ENCODE measurements at places on chromosomes 1 and 21. TPM values are rescaled to one million over a fixed set of nuclear protein-coding genes. Genes with fewer than 3 reads are reported as not detected.

PTPN14 gene
- total RNA-seq, result 22.9 TPM

RHD gene
- not detected for total RNA-seq

TP73 gene
- total RNA-seq, result 5.1 TPM

LEFTY2 gene
- total RNA-seq, result not detected

EDEM3 gene
- total RNA-seq, result 4.4 TPM

UMODL1 gene
- total RNA-seq, result not detected

DMRTA2 gene
- not detected for total RNA-seq

CNKSR1 gene
- not detected for total RNA-seq

OVAAL gene
- 0.61 TPM for total RNA-seq

GNG4 gene
- total RNA-seq, result 1.3 TPM

SYDE2 gene
- 1.8 TPM for total RNA-seq

TLCD4 gene
- total RNA-seq, result 11.6 TPM

LRRC39 gene
- total RNA-seq, result 0.12 TPM

DNA sequence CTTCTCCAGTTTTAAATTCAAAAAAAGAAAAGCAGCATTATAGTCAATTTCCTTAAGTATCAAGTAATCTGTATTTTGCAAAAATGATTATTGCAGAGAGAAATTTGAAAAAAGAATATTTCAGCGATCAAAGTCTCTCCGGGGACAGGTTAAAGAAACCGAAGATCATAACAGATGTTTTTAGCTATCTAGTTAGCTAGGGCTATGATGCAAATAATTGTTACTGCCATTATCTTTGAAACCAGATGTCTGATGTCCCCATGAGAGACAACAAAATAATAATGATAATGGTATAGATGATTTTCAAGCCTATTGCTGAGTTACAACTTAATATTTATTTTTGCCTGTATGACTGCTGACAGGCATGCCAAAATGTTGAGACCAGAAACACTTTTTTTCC lies 1326.0 kb downstream of the PLA2G4A start:
- no peak for DNase-seq

- no peak for DNase-seq
These were observed 27.4 kb downstream of the TNFSF18 start for GRCh38 chr1:173023343-173023742.

GRCh38 chr1:226510453-226510852 lies 38.1 kb upstream of the STUM start:
- DNase-seq, result no peak

- no peak for DNase-seq
These were observed 5.5 kb upstream of the PTP4A2 start for GRCh38 chr1:31943546-31944184.

GRCh38 chr21:42815217-42815616 lies 64.1 kb downstream of the WDR4 start:
- DNase-seq, result no peak

DNA sequence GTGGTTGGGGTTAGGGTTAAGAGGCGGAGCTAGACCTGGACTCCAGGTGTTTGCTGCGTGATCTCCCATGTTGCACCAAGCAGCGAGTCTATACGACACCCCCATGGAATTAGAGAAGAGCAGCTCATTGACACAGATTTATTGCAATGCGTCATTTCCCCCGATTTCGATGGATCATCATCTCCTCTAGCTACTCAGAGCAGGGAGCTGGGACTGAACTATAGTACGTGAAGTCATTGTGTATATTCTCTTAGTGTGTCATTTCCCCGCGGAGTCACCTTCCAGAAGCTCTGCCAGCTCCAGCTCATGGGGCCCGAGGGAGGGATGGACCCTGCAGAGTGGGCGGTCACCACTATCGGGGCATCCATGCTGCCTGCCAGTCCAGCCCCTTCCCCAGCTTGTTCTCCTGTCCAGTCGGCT lies 7.5 kb upstream of the C2CD2 start:
- DNase-seq, result no peak

- DNase-seq, result no peak
These were observed 100.6 kb downstream of the ROR1 start for GRCh38 chr1:63874278-63874880.

DNA sequence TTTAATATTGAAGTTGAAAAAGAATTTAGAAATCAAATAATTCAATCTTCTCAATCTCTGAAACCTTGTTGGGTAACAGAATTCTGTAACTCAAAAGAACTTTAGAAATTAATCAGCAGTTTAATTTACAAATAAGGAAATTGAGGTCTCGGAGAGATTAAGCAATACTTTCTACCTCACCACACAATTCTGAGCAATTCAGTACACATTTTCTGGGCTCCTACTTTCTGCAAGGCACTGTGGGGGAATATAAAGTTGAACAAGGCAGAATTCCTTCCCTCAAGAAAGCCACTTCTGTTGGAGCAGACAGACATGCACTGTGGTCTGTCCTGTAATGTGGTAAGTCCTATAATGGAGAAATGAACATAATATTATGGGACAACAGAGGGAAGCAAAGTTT lies 47.7 kb downstream of the MEF2D start:
- DNase-seq, result no peak

DNA sequence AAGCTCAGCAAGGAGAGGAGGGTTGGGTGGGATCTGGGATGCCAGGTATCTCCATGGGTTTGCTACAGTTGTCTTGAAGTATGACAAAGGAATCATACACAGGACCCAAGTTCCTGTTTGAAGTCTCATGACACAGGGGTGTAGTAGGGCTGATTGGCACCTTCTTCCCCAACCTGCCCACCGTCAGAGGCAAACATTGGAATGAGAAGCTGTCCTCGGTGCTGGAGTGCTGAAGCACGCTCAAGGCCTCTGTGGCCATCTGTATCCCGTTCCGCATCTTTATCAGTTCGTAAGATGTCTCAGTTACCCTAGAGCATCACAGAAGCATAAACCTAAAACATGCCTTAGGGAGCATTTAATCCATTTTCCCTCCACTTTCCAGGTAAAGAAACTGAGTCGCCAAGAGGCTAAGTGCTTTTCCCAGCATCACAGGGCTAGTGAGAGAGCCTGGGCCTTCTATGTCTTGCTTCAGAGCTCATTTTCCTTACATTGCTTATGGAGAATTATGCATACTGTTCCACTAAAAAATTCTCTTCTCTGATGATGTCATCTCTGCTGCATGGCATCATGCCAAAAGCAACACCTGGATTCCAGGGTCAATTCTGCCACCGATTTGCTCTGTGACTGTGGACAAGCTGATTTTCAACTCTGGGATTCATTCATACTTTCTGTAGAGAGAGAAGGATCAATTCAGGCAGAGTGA lies 34.2 kb downstream of the VWA5B1 start:
- no peak for DNase-seq

DNA sequence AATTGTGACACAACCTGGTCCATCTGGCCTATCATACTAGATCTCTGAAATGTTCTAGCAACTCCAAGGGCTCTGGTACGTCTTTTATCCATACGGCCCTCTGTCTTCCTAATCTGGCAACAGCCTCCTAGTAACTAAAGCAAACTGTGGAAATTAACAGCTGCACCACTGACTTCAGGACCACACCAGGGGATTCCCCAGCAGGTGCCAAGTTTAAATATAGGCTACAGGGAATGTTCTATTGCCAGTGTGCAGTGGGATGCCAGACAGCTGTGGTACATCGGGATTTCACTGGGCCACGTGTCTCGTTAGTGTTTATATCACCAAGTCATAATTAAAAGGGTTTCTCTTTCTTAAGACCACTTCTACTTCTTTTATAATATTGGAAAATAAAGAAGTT lies 94.3 kb downstream of the RGS2 start:
- DNase-seq, result no peak

DNA sequence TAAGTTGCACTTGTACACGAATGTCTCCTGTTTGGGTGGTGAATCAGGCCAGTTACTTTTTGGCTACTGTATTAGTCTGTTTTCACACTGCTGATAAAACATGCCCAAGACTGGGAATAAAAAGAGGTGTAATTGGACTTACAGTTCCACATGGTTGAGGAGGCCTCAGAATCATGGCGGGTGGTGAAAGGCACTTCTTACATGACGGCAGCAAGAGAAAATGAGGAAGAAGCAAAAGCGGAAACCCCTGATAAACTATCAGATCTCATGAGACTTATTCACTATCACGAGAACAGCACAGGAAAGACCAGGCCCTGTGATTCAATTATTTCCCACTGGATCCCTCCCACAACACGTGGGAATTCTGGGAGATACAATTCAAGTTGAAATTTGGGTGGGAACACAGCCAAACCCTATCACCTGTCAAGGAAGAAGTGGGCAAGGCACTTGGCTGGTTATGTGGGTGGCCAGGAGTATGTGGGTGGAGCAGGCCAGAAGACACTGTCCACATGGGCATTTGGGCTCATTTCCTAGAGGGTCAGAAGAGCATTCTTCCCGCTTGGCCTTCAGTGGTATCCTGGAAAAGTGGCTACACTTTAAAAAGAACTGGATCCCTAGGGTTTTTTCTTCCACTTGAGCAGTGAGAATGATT lies 228.8 kb downstream of the HHAT start:
- no peak for DNase-seq

DNA sequence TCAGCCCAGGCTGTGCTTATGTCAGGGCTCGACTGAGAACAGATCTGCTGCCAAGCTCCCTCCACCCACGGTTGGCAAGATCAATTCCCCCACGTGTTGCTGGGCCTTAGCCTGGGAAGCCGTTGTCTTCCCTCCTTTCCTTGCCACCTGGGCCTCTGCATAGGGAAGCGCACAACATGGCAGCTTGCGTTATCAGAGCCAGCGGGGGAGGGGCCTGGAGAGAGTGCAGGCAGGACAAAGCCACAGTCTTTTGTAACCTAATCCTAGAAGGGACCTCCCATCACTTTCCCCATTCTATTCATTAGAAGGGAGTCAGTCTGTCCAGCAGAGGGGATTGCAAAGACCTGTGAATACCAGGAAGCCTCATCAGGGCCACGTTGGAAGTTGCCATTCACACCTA lies 17.0 kb upstream of the IGSF21 start:
- DNase-seq, result no peak

GRCh38 chr21:38327984-38328383 lies 71.2 kb downstream of the KCNJ15 start:
- no peak for DNase-seq

GRCh38 chr1:199083680-199084079 lies 444.8 kb downstream of the PTPRC start:
- no peak for DNase-seq

DNA sequence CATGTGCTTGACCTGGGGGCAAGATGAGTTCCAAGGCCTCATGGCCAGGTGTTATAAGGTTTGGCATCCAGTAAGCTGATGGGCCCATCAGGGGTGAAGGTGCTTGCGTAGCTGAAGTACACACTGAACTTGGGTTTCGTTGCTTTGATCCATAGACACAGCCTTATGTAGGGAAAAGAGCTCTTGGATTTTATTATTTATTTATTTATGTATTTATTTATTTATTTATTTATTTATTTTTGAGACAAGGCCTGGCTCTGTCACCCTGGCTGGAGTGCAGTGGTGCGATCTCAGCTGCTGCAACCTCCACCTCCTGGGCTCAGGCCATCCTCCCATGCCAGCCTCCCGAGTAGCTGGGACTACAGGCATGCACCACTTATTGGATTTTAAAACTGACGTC lies 63.2 kb downstream of the FOXD2 start:
- DNase-seq, result no peak

GRCh38 chr1:30147188-30147587 lies 576.2 kb downstream of the MATN1 start:
- no peak for DNase-seq

DNA sequence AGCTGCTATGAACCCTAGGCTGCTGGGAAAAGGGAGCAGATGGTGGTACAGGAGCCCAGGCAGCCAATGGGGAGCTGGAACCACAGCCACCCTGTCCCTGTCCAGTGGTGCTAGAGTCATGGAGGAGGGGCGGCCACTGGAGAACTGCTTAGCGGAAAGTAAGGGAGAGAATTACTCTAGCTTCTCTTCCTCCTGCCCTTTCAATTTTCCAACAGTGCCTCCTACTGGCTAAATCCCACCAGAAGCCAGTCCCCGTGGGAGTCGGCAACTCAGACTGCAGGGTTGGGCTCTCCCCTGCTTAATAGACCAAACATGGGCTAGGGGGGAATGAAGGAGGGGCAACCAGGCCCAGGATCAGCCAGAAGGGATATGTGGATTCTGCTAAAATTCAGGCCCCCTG lies 154.5 kb downstream of the ACTL8 start:
- DNase-seq, result no peak

- peak; percentile 51 for DNase-seq
These were observed 11.1 kb downstream of the TNNI3K start for GRCh38 chr1:74246315-74246714.

GRCh38 chr1:226474443-226475141 lies 66.7 kb upstream of the PARP1 start:
- DNase-seq, result no peak

GRCh38 chr1:112335351-112335750 lies 60.7 kb upstream of the CTTNBP2NL start:
- no peak for DNase-seq

DNA sequence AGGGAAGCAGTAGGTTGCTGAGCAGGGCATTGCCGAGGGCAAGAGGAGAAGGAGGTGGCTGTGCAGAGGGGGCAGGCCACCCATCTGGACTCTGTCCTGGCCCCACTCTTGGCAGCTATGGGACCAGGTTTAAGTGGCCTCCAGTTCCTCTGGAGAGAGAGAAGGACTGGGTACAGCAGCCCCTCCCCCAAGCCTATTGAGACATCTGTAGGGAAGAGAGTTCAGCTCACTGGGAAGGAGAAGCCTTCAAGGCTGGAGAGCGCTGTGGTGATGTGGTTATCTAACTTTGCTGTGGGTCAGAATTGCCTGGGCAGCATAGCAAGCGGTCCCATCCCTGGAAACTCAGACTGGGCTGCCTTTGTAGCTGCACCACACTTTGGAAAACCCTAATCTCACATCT lies 93.9 kb downstream of the KCNJ15 start:
- no peak for DNase-seq

DNA sequence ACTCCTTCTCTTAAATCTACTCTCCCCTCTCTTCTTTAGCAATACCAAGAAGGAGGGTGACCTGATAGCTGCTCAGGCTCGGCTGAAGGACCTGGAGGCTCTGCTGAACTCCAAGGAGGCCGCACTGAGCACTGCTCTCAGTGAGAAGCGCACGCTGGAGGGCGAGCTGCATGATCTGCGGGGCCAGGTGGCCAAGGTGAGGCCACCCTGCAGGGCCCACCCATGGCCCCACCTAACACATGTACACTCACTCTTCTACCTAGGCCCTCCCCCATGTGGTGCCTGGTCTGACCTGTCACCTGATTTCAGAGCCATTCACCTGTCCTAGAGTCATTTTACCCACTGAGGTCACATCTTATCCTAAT lies 16.0 kb downstream of the LMNA start:
- no peak for DNase-seq

Data from Caki2 (cell line).